Stimulated activated naive CD4-positive, alpha-beta T cell (primary cell): ENCODE measurements at places on chromosomes 4 and X.

- no peak for DNase-seq
These were observed 113.5 kb upstream of the GATB start for GRCh38 chr4:151874328-151874727.

GRCh38 chr4:1172971-1173757 is 781 bp upstream of the SPON2 start:
- DNase-seq: no peak

- no peak for DNase-seq
These were observed 20.2 kb downstream of the RAB9B start for GRCh38 chrX:103811858-103812257.

DNA sequence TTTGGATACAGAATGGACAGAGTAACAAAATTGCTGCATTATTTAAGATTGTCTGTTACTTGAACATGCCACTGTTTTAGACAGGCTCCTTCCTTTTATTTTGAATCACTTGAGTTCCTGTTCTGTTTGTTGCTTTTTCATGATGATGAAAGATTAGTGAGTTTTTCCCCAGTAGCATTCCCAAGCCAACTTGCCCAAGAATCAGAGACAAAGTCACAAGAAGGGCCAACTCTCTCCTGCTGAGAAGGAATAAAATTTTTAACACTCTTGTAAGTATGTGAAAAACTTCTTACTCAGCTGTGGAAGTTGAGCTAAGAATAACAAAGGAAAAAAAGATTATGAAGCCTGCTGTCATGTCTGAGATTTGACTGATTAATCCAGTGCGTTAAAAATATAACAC is 104.2 kb downstream of the KLHL8 start:
- DNase-seq: no peak

GRCh38 chr4:4227510-4228355 is 1.0 kb upstream of the OTOP1 start:
- DNase-seq: no peak
